ENCODE measurements at places on chromosomes 11 and 22.

DNA sequence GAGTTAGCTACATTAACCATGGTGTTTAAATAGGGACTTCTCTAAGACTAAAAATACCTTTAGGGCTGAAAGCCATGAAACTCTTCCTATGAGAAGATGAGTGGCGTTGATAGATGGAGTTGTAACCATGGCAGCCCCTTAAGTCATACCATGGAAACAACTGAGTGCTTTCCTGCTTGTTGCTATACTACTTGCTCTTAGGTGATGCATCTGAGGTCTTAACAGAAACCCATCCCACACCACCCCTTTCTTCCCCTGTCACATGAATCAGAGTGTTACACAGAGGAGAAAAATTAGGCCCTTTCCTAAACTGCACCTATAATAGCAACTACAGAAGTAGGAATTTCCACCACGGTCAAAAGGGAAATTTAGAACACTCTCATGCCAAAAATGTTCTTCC lies 64.3 kb upstream of the ZC3H12C start:
- DNase-seq, result no peak

- peak; percentile 29 for DNase-seq
These were observed 16.9 kb downstream of the SMIM38 start for GRCh38 chr11:69172674-69173073.

DNA sequence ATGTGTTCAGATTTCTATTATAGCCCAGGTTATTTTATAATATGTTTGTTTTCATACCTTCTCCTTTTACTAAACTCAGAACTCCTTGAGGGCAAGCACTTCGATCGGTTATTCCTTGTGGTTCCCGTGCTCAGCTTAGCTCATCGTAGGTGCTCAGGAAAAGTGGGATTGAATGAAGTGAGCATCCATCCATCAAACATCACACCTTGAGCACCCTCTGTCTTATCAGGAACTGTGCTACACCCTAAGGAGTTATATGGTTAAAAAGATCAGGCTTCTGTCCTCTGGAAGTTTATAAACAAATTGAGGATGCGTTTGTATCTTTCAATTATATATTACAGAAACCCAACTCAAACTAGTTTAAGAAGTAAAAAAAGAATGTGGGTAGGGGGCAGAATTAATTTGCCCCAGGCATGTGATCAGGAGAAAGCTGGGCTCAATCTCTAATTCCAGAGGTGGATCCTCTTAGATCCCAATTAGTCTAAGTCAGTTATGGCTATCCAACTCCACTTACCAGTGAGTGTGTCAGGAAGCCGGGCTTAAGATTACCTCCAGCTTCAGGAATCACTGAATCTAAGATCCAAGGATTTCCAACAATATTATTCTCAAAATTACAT lies 59.9 kb upstream of the RRAS2 start:
- DNase-seq, result peak; percentile 69

GRCh38 chr22:46028106-46028991 lies 51.4 kb upstream of the WNT7B start:
- no peak for DNase-seq
